ENCODE measurements at places on chromosomes 1 and 21. TPM values are rescaled to one million over a fixed set of nuclear protein-coding genes. Genes with fewer than 3 reads are reported as not detected.
A peak's percentile ranks its signal among the peaks of the same experiment; 100 is the strongest.

VWA5B1 gene
- not detected for total RNA-seq

CELA3A gene
- not detected for total RNA-seq

LHX8 gene
- total RNA-seq = not detected

DNA sequence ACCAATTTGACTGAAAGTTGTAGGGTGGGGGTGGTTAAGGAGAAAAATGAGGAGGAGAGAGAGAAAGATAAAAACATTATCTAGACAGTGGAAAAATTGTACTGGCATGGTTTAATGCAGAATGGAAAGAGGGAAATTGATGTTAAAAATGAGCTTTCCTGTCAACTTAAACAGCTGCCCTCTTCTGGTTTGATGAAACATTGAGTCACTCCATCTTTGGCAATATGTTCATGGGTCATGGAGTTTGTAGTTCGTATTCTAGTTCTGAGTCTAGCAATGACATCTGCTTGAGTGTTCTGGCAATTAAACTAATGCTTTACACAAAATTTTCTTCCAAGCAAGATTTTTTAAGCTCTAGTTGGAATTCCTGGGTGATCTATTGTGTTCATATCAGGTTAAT lies 9.6 kb downstream of the ZNF648 start:
- DNase-seq = no peak
- no peaks in the 10 kb centered on the region for H3K27me3 ChIP-seq
- no peaks in the 10 kb centered on the region for H3K36me3 ChIP-seq
- no peak overlapping the region for H3K4me3 ChIP-seq
- no peak overlapping the region for H3K27ac ChIP-seq

DNA sequence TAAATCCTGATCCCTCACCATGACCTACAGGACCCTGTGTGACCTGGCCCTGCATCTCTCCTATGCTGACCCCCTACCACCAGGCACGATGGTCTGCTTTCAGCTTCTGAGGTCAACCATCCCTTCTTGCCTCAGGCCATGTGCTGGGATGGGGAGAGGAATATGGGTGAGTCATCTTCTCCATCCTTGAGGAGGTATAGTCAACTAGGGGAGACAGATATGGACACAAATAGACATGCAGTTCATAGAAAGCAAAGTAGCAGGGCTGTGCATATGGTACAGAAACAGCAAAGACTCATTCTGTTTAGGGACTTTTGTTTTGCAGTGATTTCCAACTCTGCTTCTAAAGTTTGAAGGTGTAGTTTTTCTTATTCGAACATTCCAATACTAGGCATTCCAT lies 250.8 kb upstream of the FGGY start:
- no peaks in the 10 kb centered on the region for H3K36me3 ChIP-seq
- H3K4me3 ChIP-seq = no peak overlapping the region
- H3K27ac ChIP-seq = no peak overlapping the region
- peaks cover 18% of the 10 kb centered on the region for H3K4me1 ChIP-seq
- no peaks in the 10 kb centered on the region for H3K27me3 ChIP-seq
- no peak for DNase-seq

GRCh38 chr1:186681121-186681520 lies 898 bp upstream of the PTGS2 start:
- peaks cover 4% of the 10 kb centered on the region for H3K27me3 ChIP-seq
- peaks cover 23% of the 10 kb centered on the region for H3K4me1 ChIP-seq
- H3K4me3 ChIP-seq = peak overlapping the region; percentile 92

DNA sequence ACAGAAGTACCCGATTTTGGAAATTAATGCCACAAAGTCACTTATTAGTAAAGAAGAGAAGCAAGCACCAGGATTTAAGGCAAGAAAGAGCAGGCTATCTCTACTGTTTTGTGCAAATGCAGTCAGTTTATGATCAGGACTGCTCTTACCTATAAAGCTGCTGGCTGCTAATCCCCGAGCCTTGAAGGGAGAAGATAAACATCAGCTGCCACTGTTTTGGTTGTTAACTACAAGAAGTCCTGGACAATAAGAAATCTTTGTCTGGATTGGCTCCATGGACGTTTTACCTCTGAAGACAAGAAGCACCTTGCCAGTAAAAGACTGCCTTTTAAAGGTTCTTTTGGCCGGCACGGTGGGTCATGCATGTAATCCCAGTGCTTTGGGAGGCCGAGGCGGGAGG lies 21.4 kb downstream of the FRRS1 start:
- no peaks in the 10 kb centered on the region for H3K4me1 ChIP-seq
- H3K36me3 ChIP-seq = no peaks in the 10 kb centered on the region

GRCh38 chr21:33355355-33355754 lies 30.6 kb downstream of the IFNAR1 start:
- peaks cover 5% of the 10 kb centered on the region for H3K4me1 ChIP-seq
- no peaks in the 10 kb centered on the region for H3K27me3 ChIP-seq
- no peak overlapping the region for H3K27ac ChIP-seq
- H3K36me3 ChIP-seq = peaks cover 15% of the 10 kb centered on the region
- no peak overlapping the region for H3K4me3 ChIP-seq

All from chondrocyte (in vitro differentiated cells).